ENCODE measurements at places on chromosomes 11 and 22.
A peak's percentile ranks its signal among the peaks of the same experiment; 100 is the strongest.

GRCh38 chr22:42889304-42889703, 32.2 kb upstream of the ARFGAP3 start:
- no peak for DNase-seq

- no peak for DNase-seq
Measured at GRCh38 chr11:125053167-125053566, 9.9 kb upstream of the SLC37A2 start.

- DNase-seq = no peak
Measured at GRCh38 chr22:26709617-26710390, 52.4 kb downstream of the MIAT start.

- no peak for DNase-seq
Measured at GRCh38 chr22:23098230-23098705, 27.9 kb downstream of the GNAZ start.

DNA sequence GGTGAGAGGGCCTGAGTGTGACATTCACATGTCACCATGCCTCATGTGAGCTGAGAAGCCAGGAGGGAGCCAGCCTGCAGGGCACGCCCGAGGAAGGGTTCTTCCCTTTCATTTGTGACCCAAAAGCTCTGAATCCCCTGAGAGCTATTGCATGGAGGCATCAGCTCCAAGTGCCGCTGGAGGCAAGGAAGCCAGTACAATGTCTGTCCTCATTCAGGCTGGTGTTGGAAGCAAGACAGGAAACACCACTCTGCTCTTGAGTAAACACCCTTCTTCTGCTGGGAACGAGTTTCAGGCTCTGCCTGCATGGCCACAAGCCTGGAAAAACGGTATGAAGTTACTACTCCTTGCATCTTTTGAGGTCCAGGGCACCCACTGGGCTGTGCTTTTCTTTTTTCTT, 83.8 kb upstream of the LARGE1 start:
- no peak for DNase-seq

- peak; percentile 89 for DNase-seq
Measured at GRCh38 chr11:2885678-2886081, at the start of gene CDKN1C. CDKN1C (minus strand) TSS chr11:2885775; CDS start chr11:2885456, 319 bp downstream.

- DNase-seq = no peak
Measured at GRCh38 chr22:30885001-30885366, 83.6 kb downstream of the MORC2 start.

- DNase-seq = no peak
Measured at GRCh38 chr22:28750471-28750881, 8.6 kb downstream of the HSCB start.

GRCh38 chr22:25403811-25404471, 160.5 kb upstream of the GRK3 start:
- DNase-seq = no peak

DNA sequence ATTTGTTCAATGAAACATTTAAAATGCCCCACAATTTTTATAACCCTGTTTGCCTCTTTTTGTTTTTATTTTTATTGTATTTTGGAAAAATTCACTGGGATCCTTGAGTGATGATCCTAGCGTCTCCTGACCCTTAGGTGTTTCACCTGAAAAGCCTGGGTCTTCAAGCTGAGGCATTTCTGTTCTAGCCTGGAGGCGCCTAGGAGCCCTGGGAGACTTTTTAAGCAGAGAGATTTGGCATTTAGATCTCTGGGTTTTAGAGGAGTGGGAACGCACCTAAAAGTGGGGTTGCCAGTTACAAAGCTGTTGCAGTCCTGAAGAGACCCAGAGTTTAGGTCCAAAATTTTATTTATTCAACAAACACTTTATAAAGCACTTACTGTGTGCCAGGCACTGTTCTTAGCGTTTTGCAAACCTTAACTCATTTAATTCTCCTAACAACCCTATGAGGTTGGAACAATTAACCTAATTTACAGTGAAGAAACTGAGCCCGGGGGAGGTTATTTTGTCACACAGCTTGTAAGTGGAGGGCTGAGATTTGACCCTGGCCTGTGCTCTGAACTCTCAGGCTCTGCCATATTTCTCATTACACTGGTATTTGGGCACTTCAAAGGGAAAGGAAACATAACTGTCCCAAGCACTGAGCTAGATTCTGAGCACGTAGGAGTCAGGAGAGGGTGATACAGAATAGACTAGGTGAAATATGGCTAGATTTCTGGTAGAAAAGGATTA, 834 bp upstream of the FADS1 start:
- DNase-seq = no peak

- DNase-seq = no peak
Measured at GRCh38 chr11:119482521-119483011, 59.6 kb upstream of the THY1 start.

DNA sequence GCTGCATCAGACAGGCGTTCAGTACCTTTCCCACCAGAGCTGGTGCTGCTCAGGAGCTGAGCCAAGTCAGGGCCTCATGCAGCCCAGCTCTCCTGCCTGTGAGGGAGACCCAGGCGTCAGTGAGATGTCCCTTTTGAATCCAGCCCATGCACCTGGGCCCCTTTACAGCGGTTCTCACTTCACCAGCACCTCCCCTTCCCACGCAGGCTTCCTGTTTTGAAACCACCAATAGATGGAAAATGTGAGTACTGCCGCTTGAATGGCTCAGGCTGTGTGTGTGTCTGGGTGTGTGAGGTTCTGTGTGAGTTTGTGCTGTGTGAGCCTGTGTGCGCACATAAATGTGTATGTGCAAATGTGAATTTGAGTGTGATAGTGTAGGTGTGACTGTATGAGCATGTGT, 88.4 kb downstream of the UBASH3B start:
- DNase-seq = no peak

- DNase-seq = no peak
Measured at GRCh38 chr11:62930157-62930556, 9.0 kb upstream of the CHRM1 start.

DNA sequence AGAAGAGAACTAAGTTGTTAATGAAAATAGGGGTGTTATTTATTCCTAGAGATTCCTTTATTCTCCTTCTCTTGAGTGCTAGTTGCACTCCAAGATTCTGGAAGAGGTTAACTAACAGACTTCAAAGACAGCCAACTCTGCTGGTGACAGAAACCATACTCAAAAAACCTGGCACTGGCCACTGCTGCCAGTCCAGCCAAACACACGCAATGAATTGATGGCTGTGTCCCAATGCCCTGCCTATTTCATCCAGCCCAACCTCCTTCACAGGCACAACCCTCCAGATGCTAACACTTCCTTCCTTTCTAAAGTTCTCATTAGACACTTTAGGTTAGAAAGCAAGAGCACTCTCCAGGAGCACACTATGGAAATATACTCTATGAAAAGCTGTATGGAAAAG, 150.8 kb upstream of the C11orf58 start:
- DNase-seq = no peak

- no peak for DNase-seq
Measured at GRCh38 chr11:108871152-108871551, 206.3 kb downstream of the DDX10 start.

DNA sequence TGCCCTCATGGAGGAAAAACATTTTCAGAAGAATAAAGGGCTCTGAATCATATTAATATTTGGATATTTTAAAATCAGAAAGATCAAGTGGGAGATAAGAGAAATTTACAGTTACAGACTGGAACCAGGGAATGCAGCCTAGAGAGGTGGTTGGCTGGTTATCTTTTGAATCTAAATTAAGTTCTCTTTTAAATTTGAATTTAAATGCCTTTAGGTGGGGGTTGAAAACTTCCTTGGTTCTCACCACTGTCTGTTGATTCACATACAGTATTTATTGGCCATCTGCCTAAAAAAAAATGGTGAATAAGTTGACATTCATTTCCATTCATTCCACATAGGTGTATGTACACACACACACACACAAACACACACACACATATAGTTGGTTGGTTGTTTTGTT, 35.7 kb upstream of the PTPRJ start:
- DNase-seq = no peak

- DNase-seq = no peak
Measured at GRCh38 chr11:83158965-83159901, 2.3 kb downstream of the PCF11 start.

GRCh38 chr11:41954034-41954433, 494.6 kb upstream of the LRRC4C start:
- no peak for DNase-seq

DNA sequence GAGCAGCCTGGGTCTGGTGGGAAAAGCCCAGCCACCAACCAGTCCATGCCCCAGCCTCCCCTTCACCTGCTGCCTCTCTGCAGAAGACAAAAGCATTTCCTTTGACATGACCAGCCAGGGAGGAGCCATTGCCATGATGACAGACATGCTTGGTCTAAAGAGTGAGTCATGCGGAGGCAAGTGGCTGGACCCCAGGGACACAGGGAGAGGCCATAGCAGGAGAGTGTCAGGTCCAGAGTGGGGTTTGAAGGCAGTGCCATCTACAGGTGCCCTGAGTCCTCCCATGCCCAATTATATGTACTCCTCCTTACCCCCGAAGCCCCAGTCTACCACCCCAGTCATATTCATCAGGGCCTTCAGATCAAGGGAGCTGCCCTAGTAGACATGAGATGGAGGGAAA, 67.4 kb downstream of the SCN3B start:
- no peak for DNase-seq

DNA sequence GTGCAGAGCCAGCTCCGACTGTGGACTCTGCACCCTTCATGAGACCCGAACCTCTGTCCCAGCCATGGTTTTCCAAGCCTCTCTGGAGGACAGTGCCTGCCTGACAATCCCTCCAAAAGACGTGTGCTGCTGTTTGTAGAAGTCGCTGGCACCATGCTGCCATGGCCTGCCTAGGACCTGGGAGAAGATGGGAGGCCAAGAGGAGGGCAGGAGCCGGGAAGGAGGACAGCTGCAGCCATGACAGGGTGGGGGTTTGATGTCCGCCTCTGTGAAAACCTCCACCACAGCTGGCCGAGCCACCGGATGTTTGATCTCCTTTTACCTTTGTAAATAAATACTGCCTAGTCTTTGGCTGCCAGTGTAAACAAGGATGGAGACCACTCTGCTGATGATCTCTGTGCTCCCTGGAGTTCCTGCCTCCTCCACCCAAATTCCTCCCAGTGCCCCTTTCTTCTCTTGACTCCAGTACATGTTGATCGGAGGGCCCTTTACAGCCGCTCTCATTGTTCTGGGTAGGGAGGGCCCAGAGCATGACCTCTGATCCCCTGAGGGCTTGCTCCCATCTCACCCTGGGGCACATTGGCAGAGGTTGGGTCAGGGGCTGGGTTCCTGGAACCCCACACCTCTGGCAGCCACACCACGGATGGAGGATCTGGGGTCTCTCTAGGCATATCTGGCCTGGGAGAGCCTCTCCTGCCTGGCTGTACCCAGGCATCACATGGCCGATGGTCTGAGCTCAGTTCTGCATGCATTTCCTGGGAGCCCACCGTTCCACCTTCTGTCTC, 66.9 kb downstream of the BCR start:
- DNase-seq = no peak

DNA sequence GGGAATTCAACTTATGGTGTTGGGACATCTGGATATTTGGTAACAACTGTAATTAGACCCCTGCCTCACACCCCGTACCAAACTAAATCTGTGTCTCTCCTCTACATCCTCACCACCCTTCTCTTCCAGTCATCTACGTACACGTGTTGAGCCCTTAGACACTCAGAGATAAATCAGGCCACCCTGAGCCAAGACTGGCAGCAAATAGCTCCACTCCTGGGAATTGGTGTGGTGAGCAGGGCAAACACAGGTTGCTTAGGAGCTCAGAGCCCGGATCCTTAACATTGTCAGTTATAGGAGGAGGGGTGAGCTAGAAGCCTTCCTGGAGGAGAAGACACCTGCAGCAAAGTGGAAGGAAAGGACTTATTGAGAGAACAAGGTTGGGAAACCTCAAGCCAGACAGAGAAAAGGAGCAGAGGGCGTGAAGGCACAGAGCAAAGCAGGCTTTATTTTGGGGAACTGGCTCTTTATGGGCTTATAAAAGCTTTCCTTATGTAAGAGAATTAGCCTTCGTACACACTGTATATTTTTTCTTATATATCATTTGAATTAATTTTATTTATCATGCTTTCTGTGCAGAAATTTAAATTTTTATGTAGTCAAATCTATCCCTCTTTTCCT, 36.9 kb upstream of the KLHL35 start:
- DNase-seq = peak; percentile 77

DNA sequence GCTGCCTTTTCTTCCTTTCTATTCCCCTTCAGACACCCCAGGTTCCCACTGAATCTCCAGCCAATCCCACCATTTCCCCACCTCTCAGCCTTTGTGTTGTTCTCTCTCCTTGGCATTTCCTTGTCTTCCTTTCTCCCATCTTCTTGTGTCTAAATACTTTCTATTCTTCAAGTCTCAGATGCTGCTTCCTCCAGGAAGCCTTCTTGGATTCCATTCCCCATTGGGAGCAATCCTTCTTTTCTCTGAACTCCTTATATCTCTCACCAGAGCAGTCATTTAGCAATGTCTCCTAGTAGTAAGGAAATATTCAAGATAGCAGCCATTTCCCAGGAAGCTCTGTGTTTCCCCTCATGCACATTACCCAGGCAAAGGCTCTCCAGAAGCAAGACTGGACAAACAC, 15.4 kb downstream of the YPEL4 start:
- DNase-seq = no peak

GRCh38 chr11:680476-680875, 14.5 kb downstream of the DEAF1 start:
- no peak for DNase-seq

GRCh38 chr11:126543691-126544090, 188.2 kb downstream of the ST3GAL4 start:
- DNase-seq = no peak

GRCh38 chr11:2413742-2414579, 13.4 kb downstream of the TSSC4 start:
- no peak for DNase-seq

GRCh38 chr11:69295079-69295994, 1.4 kb downstream of the MYEOV start:
- no peak for DNase-seq

All from NCI-H1436 (cell line).